ENCODE measurements at places on chromosomes 4 and X.

GRCh38 chrX:33840176-33840575 is 291.9 kb downstream of the FAM47A start:
- no peak for DNase-seq

- no peak for DNase-seq
Measured at GRCh38 chr4:53534684-53535083, 56.6 kb downstream of the LNX1 start.

DNA sequence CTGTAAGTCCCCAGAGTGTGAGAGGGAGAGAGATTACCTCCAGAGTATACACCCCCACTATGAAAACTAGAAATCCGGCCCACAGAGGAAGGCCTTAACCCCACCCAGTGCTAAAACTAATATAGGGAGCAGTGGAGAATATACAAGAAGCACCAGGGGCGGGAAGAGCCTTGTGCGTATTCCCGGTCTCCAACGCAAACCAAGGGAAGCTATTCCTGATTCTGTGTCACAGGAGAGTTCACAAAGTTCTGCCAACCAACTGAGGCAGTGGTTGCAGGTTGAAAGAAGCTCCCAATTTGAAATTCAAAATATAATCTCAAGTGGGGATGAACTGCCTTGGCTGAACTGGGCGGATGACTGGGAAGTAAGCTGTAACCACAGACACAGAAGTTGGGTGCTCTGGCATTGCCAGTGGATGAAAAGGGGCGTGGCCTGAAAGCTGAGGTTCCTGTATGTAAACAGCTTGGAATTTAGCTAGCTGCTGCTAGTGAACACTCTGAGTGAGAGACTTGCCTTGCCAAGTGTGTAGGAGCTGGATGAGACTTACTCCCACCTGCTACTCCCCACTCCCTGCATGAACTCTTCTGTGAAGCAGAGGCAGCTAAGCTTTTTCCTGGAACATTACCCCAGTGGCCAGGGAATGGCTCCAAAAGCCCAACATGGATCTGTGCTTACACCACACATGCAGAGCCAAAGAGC is 32.7 kb downstream of the ELF2 start:
- peak; percentile 25 for DNase-seq

GRCh38 chrX:19177721-19178120 is 55.5 kb upstream of the ADGRG2 start:
- no peak for DNase-seq

GRCh38 chrX:37993837-37994619 is 12.3 kb upstream of the SYTL5 start:
- DNase-seq: no peak

DNA sequence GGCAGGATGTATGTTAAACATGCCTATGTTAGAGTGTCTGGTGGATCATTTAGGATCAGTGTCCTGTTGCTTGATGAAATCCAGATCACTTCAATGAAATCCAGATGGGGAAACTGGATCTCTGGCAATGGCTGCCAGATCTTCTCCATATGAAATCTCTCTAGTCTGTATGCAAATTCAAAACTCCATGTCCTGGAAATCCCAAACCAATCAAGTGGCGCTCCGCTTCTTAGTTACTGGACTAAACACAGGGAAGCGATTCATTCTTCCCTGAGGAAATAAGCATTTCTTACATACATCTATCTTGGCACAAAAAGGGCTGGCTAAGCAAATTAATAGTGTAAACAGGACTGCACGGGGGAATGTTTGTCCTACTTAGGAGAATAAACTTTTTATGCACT is 94.9 kb downstream of the HDAC8 start:
- DNase-seq: no peak

DNA sequence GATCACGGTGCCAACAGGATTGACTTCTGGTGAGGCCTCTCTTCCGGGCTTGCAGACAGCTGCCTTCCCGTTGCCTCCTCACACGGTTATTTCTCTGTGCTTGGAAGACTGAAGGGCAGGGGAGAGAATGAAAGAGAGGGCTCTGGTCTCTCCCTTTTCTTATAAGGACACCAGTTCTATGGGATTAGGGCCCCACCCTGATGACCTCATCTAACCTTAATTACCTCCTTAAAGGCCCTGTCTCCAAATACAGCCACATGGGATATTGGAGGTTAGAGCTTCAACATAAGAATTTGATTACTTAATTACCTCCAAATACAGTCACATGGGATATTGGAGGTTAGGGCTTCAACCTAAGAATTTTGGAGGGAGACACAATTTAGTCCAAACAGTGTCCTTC is 46.5 kb downstream of the EVC start:
- DNase-seq: no peak
